ENCODE measurements at places on chromosomes 12 and 14.
A peak's percentile ranks its signal among the peaks of the same experiment; 100 is the strongest.

DNA sequence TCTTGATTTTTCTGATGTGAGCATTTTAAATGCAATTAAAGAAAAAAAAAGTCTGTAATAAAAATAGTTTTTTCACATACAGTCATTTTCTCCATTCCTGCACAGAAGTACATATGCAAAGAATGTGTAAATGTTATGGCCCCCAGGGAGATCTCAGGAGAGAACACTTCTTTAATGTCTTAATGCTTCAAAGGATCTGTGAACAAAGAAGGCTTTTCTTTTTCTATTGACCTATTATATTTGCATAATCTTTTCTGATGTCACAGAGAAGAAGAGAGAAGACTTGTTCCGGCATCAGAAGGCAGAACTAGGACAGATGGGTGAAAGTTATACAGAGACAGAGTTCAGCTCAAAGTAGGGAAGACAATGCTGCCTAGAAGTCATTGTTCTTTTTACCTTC is 413.5 kb upstream of the STXBP6 start:
- no peak for DNase-seq

GRCh38 chr14:92492258-92492657 is 21.3 kb upstream of the RIN3 start:
- no peak for DNase-seq

- DNase-seq: no peak
Observed at GRCh38 chr12:98405805-98406366, 109.5 kb upstream of the TMPO start.

- DNase-seq: no peak
Observed at GRCh38 chr12:78209846-78210505, 379.3 kb downstream of the NAV3 start.

- DNase-seq: no peak
Observed at GRCh38 chr12:81950871-81951270, 191.7 kb upstream of the PPFIA2 start.

GRCh38 chr12:2411011-2411410 is 358.2 kb downstream of the CACNA1C start:
- no peak for DNase-seq

GRCh38 chr14:51473808-51474565 is 177.7 kb upstream of the FRMD6 start:
- DNase-seq: no peak

GRCh38 chr12:70367258-70368141 is 1.4 kb downstream of the KCNMB4 start:
- peak; percentile 25 for DNase-seq

- DNase-seq: no peak
Observed at GRCh38 chr12:16225692-16226091, 51.8 kb downstream of the SLC15A5 start.

DNA sequence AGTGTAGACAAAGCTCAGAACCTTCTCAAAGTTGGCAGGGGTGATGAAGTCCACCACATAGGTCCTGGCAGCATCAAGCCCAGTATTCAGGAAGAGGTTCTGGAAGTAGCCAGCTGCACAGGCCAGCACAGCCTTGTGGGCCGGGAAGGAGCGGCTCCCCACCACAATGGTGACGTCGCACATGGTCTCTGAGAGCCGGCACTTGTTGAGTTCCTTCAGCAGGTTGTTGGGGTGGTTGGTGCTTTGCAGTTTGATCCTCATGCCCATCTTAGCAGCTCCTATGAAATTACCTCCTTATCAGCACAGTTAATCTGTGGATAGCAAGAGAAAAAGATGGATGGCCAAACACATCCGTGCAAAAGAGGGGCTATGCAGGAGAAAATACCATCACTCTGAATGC is 1.7 kb downstream of the ZBTB39 start:
- no peak for DNase-seq

- no peak for DNase-seq
Observed at GRCh38 chr12:40253936-40254335, 29.1 kb downstream of the LRRK2 start.

DNA sequence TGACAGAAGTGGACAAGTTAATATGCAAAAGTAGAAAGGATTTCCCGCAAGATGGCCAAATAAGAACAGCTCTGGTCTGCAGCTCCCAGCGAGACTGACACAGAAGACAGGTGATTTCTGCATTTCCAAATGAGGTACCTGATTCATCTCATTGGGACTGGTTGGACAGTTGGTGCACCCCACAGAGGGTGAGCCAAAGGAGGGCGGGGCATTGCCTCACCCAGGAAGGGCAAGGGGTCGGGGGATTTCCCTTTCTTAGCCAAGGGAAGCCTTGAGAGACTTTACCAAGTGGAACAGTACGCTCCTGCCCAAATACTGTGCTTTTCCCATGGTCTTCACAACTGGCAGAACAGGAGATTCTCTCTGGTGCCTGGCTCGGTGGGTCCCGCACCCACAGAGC is 191.3 kb downstream of the ALG10B start:
- DNase-seq: no peak

DNA sequence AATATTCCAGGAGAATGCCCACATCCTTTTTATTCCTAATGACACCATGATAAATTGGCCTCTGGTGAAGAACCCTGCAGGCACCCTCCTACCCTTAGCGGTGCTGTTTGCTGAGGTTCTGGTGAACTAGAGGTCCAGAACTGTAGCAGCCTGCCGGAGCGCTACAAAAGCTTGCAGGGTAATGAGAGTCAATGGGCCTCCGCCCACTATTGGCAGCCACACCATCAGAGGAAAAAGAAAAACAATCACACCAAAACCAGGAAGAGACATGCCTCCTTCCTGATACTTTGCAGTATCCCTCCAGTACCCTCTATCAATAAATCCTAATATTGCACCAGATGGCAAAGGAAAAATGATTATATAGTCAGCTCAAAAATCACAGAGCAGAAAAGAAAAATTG is 142.9 kb downstream of the SPTSSA start:
- no peak for DNase-seq

GRCh38 chr14:90815822-90816662 is at the start of gene TTC7B:
Gene TTC7B (minus strand): TSS chr14:90816430. CDS start chr14:90816295, 135 bp downstream.
- DNase-seq: no peak

GRCh38 chr12:44143175-44143574 is 307.3 kb downstream of the TMEM117 start:
- no peak for DNase-seq

GRCh38 chr14:59161561-59162175 is 26.8 kb upstream of the DAAM1 start:
- peak; percentile 62 for DNase-seq

DNA sequence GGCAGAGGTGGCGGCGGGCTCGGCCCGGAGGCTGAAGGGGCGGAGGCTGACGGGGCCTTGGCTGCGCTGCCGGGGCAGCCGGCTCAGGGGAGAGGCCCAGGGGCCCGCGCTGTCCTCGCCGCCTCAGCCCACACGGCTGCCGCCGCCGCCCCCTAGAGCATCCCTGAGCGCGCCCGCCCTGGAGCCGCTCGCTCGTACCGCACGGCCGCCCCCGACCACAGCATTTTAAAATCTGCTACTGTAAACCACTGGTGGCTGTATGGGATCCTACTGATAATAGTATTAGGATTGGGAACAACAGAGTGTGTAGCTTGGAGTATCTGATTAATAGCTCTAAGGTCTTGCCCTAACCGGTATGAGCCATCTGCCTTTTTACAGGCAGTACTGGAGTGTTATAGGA is 22.2 kb upstream of the EDDM3A start:
- no peak for DNase-seq

GRCh38 chr12:11765817-11766794 is 116.6 kb downstream of the ETV6 start:
- DNase-seq: no peak

All from renal cortex interstitium (tissue), 15 donors.